ENCODE measurements at places on chromosomes 1 and 21.

- DNase-seq, result no peak
These were observed 34.6 kb upstream of the LHX8 start for GRCh38 chr1:75099581-75099980.

- DNase-seq, result no peak
These were observed 173.0 kb downstream of the LEPR start for GRCh38 chr1:65593516-65593915.

DNA sequence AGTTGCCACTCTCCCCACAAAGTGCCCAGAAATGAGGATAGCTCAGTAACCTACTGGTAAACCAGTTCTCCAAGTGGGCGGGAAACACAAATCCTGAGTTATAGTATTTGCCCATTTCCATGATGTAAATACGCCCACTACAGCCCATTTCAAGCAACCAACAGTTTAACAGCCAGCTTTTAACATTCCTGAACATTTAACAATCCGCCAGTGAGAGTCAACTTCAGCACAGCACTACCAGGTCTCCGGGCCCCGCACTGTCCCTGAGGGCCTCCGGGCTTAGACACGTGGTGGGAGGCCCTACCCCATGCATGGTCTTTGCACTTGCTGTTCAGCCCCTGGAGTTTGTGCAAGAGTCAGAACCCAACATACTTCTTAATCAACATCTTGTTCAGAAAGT, 132.0 kb upstream of the CTTNBP2NL start:
- no peak for DNase-seq

DNA sequence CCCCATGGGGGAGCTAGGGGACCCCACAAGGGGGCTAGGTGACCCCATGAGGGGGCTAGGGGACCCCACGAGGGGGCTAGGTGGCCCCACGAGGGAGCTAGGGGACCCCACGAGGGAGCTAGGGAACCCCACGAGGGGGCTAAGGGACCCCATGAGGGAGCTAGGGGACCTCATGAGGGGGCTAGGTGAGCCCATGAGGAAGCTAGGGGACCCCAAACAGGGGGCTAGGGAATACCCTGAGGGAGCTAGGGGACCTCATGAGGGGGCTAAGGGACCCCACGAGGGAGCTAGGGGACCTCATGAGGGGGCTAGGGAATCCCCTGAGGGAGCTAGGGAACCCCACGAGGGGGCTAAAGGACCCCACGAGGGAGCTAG, 50.5 kb upstream of the DMRTB1 start:
- no peak for DNase-seq

GRCh38 chr21:22120616-22121266, 1122.5 kb downstream of the NCAM2 start:
- no peak for DNase-seq

GRCh38 chr1:97913506-97914139, 7.2 kb downstream of the DPYD start:
- DNase-seq, result no peak

GRCh38 chr1:59375321-59376220, 78.7 kb downstream of the FGGY start:
- no peak for DNase-seq

DNA sequence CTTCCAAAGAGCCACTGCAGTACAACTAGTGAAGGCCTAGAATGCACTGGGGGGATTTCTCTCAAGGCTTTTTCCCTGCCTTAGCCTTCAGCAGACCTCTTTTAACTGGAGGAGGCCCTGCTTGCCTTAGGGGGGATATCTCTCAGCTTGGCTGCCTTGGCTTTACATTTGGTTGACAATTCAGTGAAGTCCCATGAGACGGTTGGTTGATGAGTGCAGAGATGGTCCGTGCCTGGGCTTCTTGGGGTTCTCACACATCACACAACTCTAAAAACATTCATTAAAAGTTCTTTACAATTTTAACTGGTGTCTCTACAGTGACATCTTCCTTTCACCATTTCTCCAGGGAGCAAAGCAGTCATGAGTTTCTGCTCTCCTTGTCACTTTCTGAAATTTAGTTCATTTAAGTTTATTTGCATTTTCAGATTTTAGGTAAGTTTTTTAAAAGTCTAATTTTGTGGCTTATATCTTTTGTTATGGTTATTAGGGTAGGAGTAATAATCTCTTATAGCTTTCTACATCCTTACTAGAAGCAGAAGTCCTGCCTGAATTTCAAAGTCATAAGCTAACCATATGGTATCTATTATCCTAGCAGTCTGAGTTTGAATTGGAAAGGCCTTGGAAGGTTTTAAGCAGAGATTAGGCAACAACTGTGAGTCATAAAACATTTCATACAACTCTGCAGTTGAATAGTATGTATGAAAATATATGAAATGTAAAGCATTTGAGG, 487.6 kb downstream of the DPYD start:
- DNase-seq, result no peak

- peak; percentile 84 for DNase-seq
These were observed 173.4 kb upstream of the RUNX1 start for GRCh38 chr21:35222541-35222941.

- peak; percentile 94 for DNase-seq
These were observed 3.6 kb upstream of the SPSB1 start for GRCh38 chr1:9289090-9289534.

DNA sequence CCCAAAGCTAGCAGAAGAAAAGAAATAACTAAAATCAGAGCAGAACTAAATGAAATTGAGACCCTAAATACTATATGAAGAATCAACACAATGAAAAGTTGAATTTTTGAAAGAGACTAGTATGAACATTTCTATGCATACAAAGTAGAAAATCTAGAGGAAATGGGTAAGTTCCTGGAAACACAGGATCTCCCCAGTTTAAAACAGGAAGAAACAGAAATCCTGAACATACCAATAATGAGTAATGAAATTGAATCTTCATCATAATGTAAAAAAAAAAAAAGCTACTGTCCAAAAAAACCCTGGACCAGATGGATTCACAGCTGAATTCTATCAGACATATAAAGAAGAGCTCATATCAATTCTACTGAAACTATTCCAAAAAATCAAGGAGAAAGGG, 233.5 kb downstream of the PLPP3 start:
- DNase-seq, result no peak

DNA sequence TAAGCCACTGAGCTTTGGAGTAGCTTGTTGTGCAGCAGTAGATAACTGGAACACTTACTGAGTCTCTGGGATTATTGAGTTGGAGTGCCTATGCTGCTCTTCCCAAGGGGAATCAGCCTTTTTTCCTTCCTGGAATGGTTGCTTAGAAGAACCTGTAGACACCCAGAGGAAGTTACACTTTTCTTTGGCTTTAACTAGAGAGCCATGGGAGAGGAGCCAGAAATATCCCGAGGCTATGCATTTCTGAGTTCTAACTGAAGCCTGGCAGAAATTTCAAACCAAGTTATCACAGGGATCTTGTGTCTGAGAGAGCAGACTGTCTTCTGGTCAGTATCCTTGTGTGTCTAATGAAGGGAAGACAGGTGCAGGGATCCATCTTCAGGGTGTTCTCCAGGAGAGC, 28.3 kb downstream of the LAMC1 start:
- no peak for DNase-seq

DNA sequence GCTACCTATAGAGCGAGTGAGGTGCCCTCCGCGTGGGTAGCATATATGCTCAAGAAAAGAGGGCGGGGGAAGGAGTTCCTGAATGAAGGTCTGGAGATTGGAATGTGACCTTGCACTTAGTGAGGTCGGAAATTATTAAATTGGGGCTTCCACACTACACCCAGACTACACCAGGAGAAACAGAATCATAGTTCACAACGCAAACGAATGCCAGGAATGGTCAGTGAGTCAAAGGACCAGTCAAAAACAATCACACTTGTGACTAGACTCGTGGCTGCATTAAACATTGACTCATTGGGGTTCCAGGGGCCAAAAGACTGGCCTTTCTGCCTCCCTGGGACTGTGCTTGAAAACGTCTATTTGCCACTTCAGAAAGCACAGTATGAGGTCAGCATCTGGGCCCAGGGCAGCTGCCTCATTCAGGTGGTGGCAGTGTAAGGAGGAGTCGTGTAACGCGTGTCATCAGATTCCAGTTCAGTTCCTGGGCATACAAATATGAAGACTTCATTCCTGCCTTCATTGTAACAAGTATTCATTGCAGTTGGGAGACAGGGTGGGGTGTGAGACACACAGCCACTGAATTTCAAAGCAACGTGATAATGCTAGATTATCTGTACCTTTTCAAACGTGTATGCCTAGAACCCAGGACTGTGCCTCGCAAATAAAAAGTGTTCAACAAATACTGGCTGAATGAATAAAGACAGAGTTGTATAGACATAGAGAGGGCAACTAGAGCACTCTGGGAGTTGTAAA, at the start of gene YOD1:
Gene YOD1 (minus strand): TSS at position 18 of the 753 bp plus-strand sequence. CDS start 178 bp downstream, outside the sequence.
- DNase-seq, result no peak

Data from activated CD4-positive, alpha-beta T cell treated with anti-CD3 and anti-CD28 coated beads, Interleukin-2, amount 10 ng/mL, durations not matched to agents 24 days and 14 days (primary cell).